ENCODE measurements at places on chromosomes 5 and 9.
A peak's percentile ranks its signal among the peaks of the same experiment; 100 is the strongest.

- no peak for DNase-seq
These were observed 193.0 kb downstream of the RFX3 start for GRCh38 chr9:3332802-3333201.

- no peak for DNase-seq
These were observed 193.4 kb upstream of the GAS1 start for GRCh38 chr9:87140605-87141109.

DNA sequence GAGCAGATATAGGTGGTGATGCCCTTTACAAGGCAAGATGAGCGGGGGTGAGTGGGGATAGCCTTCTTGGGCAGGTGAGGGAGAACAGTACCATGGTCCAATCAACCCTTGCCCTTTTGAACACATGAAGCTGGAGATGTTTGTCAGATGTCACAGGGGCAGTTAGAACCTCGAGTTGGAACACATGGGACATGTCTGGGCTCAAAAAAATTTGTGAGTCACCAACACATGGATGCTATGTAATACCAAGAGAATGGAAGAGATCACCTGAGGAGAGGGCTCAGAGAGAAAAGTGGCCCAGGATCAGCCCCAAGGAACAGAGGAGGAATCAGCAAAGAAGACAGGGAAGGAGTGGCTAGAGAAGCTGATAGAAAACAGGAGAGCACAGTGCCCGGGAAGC, 4.7 kb downstream of the PHYKPL start:
- no peak for DNase-seq

DNA sequence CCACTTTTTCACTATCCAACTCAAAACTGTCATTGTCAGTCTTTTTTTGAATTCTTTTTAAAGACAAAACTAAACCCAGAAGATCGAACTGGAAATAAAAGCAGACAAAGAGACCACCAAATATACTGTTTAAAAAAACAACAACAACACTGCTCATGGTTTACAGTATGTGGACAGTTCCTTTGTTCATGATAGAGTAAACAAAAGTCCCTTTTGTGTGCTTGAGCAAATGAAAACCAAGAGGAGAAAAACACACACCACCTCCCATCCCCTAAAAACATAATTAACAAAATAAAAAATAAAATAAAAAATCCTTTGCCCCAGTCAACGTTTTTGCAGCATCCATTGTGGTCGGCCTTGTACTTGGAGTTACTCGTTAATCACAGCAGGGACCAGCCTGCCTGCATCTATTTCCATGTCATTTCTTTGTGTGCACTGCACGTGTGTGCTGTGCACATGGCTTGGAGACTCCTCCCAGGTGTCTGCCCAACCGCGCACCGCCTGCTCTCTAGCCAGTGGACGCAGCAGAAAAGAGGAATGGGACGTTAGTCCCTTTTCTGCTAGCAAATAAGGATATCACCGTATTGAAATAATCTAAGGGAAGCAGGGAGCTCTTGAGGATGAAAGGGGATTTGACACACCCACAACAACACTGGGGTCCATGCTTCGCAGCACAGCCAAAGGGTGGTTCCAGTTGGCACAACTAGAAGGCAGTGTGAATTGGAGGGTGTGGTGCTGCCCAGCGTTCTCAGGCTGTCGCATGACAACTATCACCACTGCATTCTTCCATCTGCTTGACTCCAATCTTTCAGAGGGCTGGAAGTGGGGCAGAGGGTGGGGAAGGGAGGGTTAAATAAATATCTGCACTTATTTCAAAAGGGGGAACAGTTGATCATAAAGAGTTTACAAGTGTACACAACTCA, 130.0 kb downstream of the SEMA6A start:
- DNase-seq, result no peak

- no peak for DNase-seq
These were observed 13.9 kb downstream of the NR2F1 start for GRCh38 chr5:93596676-93597490.

GRCh38 chr9:2026220-2026997, 11.3 kb downstream of the SMARCA2 start:
- DNase-seq, result peak; percentile 74

DNA sequence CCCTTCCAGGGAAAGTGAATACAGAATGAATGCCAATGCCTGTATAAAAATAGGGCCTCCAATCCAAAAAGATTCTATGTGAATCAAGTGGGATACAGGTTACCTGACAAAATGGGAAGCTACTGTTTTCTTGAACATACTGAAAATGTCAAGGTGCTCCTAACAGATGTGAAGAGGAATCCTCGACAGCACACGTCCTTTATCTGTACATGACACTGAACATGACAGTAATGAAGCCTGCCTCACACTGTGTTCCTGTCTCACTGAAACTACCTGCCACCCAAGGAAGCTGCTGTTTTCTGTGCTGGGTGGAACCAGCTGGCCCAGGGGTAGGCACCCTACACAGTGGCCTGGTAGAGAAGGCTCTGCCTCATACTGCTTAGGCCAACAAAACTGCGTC, 165.3 kb upstream of the RAPGEF1 start:
- no peak for DNase-seq
